ENCODE measurements at places on chromosomes 1 and 21. TPM values are rescaled to one million over a fixed set of nuclear protein-coding genes. Genes with fewer than 3 reads are reported as not detected.

The CD160 gene
- 4.0 TPM for total RNA-seq

The HMGN1 gene
- 209 TPM for total RNA-seq

The ALX3 gene
- total RNA-seq, result not detected

The LORICRIN gene
- not detected for total RNA-seq

The CFAP57 gene
- total RNA-seq, result not detected

The LCE1C gene
- total RNA-seq, result not detected

The ITGB2 gene
- not detected for total RNA-seq

The SPOCD1 gene
- total RNA-seq, result 1.5 TPM

The HDAC1 gene
- 99.1 TPM for total RNA-seq

The TLR5 gene
- total RNA-seq, result 0.05 TPM

The EPS15 gene
- 44.2 TPM for total RNA-seq

The SPATA21 gene
- total RNA-seq, result not detected

The C2CD2 gene
- 0.32 TPM for total RNA-seq

The LRP8 gene
- 25.6 TPM for total RNA-seq

GRCh38 chr1:51664421-51665240 is 47.7 kb downstream of the OSBPL9 start:
- DNase-seq, result no peak

DNA sequence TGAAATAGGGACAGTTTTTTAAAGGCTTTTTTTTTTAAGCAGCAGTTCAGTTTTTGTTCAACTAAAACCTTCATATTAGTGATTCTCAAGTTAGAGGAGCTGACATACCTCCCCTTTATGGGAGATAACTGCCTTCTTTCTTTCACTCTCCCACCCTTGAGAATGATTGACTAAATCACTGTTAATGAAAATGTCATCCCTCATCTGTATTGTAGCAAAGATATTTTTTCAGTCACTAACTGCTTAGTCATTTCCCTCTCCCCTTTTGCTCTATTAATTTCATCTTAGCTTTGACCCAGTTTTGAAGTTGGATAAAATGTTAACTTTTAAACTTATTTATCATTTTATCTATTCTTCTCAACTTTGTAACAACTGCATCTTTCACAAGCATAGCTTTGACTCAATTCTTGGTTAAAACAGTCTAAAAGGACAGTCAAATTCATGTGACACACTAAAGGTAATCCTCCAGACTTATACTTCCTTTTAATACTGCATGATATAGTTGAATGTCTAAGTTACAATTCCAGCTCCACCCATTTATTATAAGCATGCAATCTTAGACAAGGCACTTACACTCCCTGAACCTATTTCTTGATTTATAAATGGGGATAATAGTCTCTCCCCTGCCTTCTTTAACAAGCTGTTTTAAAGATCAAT is 17.1 kb downstream of the CAPZA1 start:
- DNase-seq, result peak; percentile 26

DNA sequence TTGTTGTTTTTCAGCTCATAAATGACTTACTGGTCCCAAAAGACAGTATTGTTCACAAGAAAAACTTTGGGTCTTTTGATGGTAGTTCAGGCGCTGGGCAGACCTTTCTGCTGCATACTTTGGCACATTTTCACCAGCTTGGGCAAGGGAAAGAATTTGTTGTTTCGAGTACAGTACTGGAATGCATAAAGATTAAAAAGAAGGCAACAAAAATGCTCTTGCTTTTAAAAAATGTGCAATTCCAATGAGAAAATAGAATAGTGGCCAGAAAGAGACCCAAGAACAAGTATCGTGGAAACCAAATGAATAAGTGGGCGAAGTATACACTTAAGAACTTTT is 56.0 kb downstream of the CLIC6 start:
- no peak for DNase-seq

GRCh38 chr1:227901239-227901905 is 46.4 kb downstream of the WNT9A start:
- no peak for DNase-seq

DNA sequence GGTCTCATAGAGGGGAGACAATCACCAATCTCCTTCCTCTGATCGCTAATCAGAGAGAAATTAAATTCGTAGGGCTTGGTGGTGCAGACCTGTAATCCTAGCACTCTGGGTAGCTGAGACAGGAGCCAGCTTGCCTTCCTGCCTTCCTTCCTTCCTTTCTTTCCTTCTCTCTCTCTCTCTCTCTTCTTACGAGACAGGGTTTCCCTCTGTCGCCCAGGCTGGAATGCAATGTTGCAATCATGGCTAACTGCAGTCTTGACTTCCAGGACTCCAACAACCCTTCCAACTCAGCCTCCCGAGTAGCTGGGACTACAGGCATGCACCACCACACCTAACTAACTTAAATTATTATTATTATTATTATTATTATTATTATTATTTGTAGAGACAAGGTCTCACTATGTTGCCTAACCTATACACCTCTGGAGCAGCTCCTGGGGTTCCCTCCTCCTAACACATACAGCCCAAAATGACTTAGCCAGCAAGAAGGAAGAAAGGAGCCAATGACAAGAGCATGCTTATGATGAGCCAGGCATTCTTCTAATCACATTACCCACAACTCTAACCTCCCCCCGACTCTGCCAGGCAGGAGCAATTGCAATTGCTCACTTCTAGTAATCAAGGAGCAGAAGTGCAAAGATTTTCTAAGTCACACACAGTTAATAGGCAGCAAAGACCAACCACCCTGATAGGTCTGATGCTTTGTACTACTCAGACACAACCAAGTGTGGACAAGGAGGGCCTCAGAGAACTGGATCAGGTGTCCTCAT is 105.4 kb upstream of the F3 start:
- no peak for DNase-seq

GRCh38 chr1:119895102-119895501 is 1.2 kb downstream of the ADAM30 start:
- DNase-seq, result no peak

- DNase-seq, result no peak
Observed at GRCh38 chr1:77040826-77041225, 173.5 kb downstream of the ST6GALNAC5 start.

DNA sequence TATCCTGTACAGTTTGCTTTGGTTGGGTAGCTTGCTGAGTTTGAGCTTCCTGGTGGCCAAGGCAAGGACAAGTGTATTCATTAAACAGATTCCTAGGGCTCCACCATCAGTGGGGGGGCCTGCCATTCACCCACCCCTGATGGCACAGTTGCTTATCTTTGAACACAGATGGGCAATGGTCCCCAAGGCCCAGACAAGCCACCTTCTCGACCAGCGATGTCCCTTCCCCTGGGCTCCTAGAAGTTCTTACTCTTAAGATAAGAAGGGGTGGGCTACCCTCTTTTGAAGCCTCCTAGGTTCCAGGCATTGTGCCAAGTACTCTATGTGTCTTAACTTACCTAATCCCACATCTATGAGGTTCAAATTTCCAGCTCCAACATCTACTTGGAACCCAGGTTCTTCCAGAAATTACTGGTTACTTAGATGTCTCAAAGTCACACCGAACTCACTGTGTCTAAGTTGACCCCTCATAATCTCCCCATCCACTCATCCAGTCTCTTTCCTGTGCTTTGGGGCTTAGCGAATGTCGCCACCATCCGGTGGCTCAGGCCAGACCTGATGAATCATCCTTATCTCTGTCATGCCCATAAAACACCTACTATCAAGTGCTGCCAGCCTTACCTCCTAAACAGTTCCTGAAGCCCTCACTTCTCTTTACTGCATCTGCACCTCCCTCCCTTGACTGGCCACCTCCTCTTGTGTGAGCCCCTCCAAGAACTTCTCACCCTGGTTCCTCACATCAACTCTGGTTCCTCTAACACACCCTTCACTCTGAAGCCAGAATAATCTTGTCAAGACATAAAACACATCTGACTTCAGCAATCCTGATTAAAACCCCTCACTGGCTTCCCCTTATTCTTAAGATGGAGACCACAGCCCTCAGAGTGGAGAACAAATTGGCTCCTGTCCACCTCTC is 50.1 kb downstream of the KLHDC7A start:
- DNase-seq, result peak; percentile 14

GRCh38 chr1:3821908-3822307 is 25.6 kb upstream of the LRRC47 start:
- DNase-seq, result no peak

GRCh38 chr1:93591676-93592550 is 89.7 kb downstream of the BCAR3 start:
- DNase-seq, result no peak

DNA sequence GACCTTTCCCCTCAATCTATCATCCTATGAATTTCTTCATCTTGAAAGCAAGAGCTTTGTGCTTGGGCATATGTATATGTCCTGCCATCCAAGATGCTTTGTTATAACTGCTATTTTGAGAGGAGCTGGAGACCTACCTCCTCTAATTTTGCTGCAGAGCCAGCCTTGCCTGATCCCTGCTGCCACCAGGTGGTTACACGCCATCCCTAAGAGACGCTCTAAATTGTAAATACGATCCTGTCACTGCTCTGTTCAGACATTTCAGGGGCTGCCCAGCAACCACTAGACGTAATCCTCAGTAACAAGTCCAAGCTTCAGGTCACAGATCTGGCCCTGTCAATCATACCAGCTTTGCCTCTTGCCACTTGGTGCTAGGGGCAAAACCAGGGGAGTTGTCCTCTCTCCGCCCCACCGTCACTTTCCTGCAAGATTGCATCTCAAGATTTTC is 32.9 kb downstream of the GPA33 start:
- peak; percentile 69 for DNase-seq

- DNase-seq, result no peak
Observed at GRCh38 chr1:242827538-242827937, 303.0 kb upstream of the PLD5 start.

DNA sequence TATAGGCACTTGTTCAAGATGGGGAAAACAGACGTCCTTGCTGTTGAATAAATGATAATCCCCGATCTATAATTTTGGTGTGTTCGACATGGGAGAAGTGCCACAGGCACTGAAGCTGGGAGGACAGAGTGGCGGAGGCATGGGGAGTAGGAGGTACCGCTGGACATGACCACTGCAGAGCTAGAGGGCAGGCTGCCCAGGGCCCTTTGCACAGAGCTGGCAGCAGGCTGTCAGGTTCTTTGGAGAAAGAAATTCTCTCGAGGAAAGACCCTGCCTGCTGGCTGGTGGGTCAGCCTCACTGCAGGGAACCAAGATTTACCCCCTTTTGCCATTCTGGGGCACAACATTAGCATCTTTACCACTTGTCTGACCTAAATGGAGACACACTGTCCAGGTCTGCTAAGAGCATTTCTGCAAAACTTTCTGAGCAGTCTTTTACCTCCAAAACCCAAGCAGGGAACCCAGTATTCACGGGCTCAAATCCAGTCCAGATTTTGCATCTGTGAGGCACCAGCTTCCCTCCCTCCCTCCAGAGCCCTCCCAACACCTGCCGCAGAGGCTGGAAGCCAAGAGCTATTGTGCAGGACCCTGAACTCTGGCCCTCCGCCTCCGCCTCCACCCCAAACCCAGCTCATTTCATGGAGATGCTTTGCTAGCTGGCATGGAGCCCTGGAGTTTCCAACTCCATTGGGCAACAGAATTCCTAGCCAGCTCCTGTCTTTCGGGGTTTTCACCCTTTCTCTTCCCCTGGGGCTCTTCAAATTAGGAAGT is 142.3 kb downstream of the PLXNA2 start:
- DNase-seq, result no peak

DNA sequence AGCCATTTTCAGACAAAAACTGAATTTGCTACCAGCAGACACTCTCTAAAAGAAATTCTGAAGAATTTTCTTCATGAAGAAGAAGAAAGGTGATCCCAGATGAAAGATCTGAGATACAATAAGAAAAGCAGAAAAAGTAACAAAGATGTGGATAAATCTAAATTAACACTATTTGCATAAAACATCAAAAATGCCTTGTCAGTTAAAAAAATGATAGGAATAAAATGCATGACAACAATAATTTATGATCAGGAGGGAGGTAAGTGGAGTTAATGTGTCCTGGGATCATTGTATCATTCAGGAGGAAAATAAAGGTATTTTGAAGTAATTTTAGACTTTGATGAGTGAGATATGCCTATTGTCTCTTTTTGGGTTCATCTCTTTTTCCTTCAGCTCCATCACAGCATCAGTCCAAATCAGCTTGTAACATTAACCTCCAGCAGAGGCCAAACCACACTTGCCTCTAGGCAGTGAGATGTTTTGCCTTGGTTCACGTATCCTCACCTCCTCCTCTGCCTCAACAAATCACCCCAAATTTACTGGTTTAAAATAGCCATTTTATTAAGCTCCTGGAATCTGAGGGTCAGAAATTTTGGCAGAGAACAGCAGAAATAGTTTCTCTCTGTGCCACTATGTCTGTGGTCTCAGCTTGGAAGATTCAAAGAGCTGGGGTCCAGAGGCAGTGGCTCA is 76.9 kb upstream of the HIVEP3 start:
- DNase-seq, result no peak

- DNase-seq, result no peak
Observed at GRCh38 chr1:206834711-206835110, 30.7 kb upstream of the IL20 start.

- no peak for DNase-seq
Observed at GRCh38 chr1:225580238-225581099, 72.5 kb downstream of the ENAH start.

GRCh38 chr1:229227298-229227919 is 43.5 kb upstream of the RAB4A start:
- peak; percentile 77 for DNase-seq

GRCh38 chr1:8986814-8987190 is 39.4 kb downstream of the SLC2A7 start:
- no peak for DNase-seq

GRCh38 chr1:172883844-172884243 is 166.9 kb downstream of the TNFSF18 start:
- no peak for DNase-seq

DNA sequence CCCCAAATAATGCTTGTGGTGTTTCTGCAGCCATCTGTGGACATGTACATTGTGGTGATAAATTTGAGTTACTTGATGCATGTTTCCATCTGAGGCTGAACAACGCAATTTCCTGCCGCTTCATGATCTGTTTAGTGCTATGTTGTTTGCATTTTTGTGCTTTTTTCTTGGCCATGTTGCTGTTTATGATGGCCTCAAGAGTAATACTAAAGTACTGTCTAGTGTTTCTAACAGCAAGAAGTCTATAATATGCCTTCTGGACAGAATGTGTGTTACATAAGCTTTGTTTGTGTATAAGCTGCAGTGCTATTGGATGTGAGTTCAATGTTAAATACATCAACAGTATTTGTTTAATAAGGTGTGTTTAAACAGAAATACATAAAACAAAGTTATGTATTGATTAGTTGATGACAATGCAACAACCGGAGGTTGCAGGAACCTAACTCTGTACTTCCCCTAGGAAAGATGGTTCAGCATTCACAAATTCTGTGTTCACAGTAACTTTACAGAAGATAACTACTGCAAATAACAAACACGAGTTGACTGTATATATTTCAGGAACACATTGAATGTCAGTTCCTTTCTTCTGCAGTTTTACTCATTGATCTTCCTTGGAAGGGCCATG is 114.8 kb upstream of the USP24 start:
- DNase-seq, result no peak

Data from SK-MEL-5 (cell line).